ENCODE measurements at places on chromosomes 11 and 22. TPM values are rescaled to one million over a fixed set of nuclear protein-coding genes. Genes with fewer than 3 reads are reported as not detected.

- DNase-seq: no peak
These were observed 121.0 kb downstream of the SLC1A2 start for GRCh38 chr11:35298369-35298768.

DNA sequence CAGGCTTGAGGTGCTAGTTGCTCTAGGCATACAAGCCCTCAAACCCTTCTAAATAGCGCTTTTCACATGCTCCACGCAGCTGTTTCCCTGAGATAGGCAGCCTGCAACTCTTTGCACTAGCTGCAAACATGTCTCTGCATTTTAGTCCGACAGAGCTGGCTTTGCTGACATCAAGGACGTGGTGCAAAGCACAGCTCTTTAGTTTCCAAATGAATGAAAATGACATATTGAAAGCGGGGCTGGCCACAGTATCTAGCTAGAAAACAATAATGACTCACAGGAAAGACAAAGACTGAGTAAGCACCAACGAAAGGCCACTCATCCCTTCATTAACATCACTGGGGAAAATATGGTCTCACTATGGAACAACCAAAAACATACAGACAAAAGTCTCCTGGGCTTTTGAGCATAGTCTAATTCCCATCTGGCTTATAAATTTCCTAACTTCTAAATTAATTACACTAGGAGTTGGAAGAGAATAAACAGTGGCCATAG, 15.3 kb upstream of the ZC3H12C start:
- DNase-seq: no peak

- no peak for DNase-seq
These were observed 181.2 kb downstream of the CSNK2A3 start for GRCh38 chr11:11171854-11172253.

HSPB2 gene
- polyA plus RNA-seq: not detected

RTN4R gene
- polyA plus RNA-seq: 2.7 TPM

TECTA gene
- 0.12 TPM for polyA plus RNA-seq

EHF gene
- polyA plus RNA-seq: 7.8 TPM

- no peak for DNase-seq
These were observed 134.3 kb downstream of the CRYBB2 start for GRCh38 chr22:25353516-25354445.

SLC6A5 gene
- polyA plus RNA-seq: not detected

MIAT gene
- polyA plus RNA-seq: 2.2 TPM

- no peak for DNase-seq
These were observed 41.5 kb upstream of the EP300 start for GRCh38 chr22:41050883-41051282.

DNA sequence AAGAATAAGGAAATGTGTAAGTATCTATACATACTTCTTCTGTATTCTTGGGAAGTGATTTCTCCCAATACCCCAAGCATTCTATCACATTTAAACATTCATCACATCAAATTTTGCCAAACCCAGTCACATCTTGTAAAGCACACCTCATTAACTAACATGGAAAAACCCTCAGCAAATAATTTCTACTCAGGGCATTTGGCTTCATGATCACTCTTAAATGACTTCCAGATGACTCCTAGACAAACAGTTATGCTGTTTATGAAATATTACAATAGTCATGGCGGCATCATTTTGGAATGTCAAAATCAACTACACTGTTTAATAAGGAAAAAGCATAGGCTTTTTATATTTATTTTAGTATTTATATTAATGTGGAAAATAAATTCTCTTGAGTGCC, 47.3 kb upstream of the CCDC34 start:
- no peak for DNase-seq

GRCh38 chr11:61797263-61797944, 4.7 kb downstream of the FEN1 start:
- peak; percentile 84 for DNase-seq

GRCh38 chr11:28524098-28524497, 415.9 kb downstream of the METTL15 start:
- no peak for DNase-seq

TSGA10IP gene
- polyA plus RNA-seq: not detected

DNA sequence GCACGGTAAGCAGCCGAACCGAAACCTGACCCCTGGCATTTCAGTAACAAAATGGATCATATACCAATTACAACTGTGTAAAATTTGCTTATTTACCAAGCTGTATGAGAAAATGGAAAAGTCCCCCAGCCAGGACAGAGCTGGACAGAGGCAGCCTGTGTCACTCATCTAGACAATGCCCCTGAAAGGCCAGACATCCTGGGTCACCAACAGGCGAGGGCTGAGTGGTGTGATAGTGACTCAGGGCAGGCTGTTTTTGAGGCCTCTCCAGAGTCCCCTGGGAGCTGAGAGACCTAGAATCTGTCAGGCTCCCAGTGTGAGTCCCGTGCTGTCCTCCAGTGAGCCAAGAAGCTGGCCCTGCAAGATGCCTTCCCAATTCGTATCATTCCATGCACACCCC, 680.4 kb downstream of the TBC1D22A start:
- DNase-seq: no peak

ART1 gene
- not detected for polyA plus RNA-seq

DNA sequence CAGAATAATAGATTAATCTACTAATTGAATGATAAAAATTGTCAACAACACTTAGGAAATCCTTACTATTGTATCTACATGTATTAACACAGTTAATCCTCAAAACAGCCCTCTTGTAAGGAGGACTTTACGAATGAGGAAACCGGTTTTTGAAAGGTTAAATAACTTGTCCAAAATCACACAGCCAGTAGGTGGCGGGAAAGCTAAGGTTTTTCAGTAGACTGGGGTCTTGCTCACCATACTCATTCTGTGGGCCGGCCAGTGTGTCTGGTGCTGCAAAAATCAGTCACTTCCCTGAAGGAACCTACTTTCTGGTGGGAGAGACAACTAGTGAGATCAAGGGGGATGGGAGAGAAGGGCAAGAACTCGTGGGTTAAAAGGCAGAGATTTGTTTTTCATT, 3.8 kb downstream of the DCPS start:
- DNase-seq: peak; percentile 40

DNA sequence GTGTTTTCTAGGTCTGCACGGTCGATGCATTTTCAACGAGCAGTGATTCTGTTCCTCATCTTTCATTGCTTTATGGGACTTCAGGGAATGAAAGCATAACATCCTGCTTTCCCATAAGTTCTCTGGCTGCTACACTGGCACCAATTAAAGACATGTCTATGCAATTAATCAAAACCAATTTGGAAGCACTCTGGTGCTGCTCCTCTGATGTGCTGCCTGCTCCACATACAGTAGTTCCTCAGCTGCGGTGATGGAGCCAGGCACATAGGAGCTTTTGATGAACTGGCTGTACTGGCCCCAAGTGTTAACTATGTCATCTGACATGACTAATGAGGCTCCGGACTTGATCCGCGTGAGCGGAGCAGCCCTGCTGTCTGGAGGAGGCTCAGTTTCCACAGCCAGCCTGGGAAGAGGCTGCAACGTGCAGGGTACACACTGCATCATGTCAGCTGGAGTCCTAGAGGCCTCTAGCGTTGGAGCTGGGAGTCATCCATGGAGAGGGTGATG, 29.8 kb downstream of the GVQW3 start:
- no peak for DNase-seq

DNA sequence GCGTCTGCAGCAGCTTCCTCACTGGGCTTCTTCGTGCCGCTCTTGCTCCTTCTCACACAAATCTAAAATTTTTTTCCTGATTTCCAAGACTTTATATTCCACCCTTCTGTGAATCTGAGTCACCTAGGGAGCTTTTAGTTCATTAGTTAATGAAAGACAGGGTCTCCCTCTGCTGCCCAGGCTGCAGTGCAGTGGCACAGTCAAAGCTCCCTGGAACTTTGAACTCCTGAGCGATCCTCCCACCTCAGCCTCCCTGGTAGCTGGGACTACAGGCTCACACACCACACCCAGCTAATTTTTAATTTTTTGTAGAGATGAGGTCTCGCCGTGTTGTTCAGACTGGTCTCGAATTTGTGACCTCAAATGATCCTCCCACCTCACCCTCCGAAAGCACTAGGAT, 116.9 kb downstream of the ATXN10 start:
- DNase-seq: no peak

DNA sequence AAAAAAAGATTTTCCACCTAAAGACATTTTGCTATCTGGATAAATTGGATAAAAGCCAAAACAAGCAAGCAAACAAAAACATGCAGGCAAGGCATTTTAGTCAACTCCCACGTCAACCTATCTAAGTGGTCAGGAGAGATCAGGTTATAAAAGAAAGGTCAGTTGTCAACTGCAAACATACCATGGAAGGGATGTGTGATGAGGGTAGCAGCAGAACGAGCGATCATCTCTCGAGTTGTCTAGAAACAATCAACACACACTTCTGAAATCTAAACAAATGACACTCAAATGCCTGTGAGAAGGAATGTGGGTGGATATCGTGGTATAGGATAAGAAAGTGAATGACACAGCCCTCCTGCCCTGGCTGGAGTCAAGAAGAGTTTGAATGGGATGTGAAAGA, 10.9 kb downstream of the MTCH2 start:
- peak; percentile 29 for DNase-seq

CNGA4 gene
- polyA plus RNA-seq: 0.10 TPM

SCGB1D4 gene
- not detected for polyA plus RNA-seq

DNA sequence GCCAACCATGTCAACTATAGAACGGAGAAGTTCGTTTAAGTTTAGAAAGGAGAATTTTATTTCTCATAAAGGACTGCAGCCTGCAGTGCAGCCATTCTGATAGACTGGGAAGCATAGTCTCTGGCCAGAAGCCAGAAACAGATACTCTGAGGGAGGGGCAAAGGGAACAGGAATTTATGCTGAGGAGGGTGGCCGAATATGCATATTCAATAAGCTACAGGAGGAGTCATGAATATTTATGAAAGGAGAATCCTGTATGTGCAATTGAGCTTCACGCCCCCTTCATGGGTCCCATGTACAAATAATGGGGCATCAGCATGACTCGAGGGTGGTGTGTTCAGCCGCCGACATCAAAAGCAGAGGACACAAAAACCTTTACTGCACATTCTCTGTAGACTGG, 199.9 kb downstream of the CWF19L2 start:
- DNase-seq: no peak

DNA sequence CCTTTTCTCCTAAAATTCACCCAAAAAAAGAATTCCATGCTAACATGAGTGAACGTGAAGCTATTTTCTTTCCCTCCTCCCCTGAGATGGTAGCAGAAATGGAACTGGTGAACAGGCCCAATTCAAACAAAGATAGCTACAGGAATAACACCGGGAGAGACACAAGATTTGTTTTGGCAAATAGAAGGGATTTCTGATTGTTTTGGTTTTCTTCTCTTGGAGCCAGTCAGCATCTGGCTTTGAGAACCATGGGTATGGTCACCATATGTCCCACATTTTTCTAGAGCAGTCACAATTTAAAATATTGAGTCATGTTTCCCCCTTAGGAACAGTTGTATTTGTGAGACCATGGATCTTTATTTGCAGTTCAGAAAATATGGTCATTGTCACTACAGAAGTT, 214.1 kb downstream of the FAM76B start:
- no peak for DNase-seq

Data from A549 (cell line).